ENCODE measurements at places on chromosomes 5 and 9. TPM values are rescaled to one million over a fixed set of nuclear protein-coding genes. Genes with fewer than 3 reads are reported as not detected.

Gene MCC
- 20.4 TPM for total RNA-seq

Gene ADGRD2
- total RNA-seq = not detected

Gene CYLC2
- not detected for total RNA-seq

Gene C5orf58
- not detected for total RNA-seq

Gene TBC1D9B
- 229 TPM for total RNA-seq

Gene ADAMTS19
- total RNA-seq = 13.3 TPM
